ENCODE measurements at places on chromosomes 7 and 10.
A peak's percentile ranks its signal among the peaks of the same experiment; 100 is the strongest.

DNA sequence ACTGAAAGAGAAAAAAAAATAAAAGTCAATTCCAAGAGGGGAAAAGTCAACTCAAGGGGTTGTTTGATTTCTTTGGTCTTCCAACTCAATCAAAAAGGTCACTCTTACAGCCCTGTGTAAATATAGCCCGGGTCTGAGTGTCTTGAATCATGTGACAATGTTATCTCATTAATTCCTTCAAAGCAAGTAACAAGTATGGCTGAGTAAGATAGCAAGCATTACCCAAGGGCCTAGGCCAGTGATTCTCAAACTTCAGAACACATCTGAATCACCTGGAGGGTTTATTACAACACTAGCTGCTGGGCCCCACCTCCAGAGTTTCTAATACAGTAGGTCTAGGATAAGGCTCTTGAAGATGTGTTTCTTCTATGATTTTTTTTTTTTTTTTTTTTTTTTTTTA lies 125.0 kb downstream of the PRLHR start:
- DNase-seq: no peak

- DNase-seq: no peak
Observed at GRCh38 chr7:54796150-54796549, 37.1 kb upstream of the SEC61G start.

- DNase-seq: no peak
Observed at GRCh38 chr10:78868456-78868855, 200.3 kb upstream of the ZMIZ1 start.

- DNase-seq: no peak
Observed at GRCh38 chr7:28891192-28891875, 66.8 kb downstream of the TRIL start.

GRCh38 chr7:50197549-50197948 lies 104.5 kb upstream of the ZPBP start:
- DNase-seq: no peak

GRCh38 chr10:131049016-131049415 lies 262.5 kb downstream of the TCERG1L start:
- no peak for DNase-seq

DNA sequence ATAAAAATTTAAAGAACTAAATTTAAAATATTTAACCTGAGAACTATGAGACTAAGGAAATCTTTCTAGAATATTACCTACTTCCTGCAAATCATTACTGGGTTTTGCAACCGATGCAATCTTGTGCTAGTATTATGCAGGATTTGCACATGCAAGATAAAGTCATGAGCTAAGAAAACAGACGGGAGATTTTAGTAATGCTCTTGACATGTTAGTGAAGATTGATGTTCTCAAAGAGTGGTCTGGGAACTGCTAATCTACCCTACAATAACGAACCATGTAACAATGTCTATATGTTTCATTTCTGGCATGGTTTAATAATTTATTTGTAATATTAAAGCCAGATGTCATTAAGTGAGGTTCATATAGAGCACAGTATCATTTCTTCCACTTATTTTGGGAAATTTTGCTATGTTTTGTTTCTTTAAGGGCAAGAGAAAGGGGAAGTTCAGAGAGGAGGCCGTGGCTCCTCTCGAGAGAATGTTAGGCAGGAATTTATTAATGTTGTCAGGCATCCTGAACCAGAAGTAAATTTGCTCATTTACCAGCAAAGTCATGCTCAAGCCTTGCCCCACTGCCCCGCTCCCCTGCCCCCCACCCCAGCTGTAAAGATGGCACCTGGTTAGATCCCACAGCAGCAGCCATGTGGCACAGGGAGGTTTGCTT lies 22.8 kb downstream of the LRRC17 start:
- no peak for DNase-seq

- no peak for DNase-seq
Observed at GRCh38 chr7:92781117-92781720, 55.2 kb downstream of the CDK6 start.

DNA sequence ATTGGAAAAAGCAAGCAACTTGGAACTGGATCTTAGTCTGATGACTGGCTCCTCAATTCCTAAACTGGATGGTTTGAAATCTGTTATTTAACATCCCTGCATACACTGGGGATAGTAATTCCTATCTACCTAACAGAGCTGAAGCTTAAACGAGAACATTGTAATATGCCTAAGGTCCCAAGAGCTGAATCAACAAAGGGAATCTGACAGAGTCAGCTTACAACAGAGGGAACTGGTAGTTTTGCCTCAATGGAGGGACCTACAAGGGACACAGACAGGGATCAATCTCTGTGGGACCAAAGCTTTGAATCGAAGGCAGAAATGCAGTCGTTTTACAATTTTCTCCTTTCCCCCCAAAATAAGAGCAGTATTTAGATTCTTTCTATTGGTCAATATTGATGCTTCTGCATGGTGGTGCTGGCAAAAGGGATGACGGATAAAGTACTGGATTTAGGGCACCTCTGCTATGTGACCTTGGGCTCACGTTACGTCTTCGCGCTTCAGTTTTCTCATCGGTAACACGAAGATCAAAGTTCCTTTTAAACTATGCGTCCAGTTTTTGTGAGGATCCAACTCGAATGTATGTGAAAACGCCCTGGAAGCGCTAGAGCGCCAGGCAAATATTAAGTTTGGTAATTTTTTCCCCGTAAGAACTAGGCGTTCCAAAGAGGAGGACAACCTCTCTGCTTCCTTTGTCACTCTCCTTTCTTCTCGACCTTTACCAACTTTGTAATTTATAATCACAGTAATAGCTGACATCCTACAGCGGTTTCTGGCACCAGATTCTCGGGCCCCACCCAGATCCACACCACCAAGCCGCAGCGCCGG lies 1.1 kb downstream of the ACTR1A start:
- no peak for DNase-seq

GRCh38 chr10:43196131-43196980 lies 58.1 kb downstream of the CSGALNACT2 start:
- no peak for DNase-seq

DNA sequence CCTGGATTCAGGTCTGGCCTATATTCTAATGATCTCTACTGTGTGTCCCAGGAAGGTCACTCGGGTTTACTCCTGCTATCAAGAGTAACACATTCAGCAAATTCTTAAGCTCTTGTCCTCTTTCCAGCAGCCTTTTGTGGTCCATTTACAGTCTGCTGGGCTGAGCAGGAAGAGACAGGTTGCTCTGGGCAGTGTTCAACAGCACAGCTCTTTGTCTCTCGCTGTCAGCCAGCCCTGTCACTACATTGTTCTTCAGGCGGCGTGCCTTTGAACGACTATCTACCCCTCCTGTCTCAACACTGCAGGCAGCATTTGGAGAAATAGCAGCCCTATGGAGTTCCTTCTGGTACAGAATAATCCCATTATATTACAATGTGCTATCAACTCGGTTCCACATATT lies 192.2 kb upstream of the TBX20 start:
- DNase-seq: no peak

DNA sequence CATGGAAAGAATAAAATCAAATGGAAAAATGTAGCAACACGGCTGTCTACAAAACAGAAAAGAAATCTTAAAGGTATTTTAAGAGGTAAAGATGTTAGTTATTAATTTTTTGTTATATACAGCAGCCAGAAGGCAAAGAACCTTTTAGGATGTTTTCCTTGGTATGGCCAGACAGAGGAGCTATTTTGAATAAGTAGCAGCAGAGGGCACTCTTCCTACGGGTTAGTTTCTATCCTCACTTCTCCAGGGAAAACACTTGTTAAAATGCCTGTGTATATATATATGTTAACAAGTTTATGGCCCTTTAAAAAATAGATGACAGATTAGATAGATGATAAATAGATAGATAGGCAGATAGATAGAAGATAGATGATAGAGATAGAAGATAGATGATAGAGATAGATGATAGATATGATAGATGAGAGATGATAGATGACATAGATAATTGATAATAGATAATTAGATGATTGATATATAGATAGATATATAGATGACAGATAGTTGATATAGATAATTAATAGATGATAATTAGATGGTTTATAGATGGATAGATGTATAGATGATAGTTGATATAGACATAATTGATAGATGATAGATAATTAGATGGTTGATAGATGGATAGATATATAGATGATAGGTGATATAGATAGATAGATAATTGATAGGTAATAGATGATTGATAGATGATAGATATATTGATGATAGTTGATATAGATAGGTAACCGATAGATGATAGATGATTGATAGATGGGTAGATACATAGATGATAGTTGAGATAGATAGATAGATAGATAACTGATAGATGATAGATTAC lies 57.8 kb upstream of the WIPF3 start:
- DNase-seq: no peak

DNA sequence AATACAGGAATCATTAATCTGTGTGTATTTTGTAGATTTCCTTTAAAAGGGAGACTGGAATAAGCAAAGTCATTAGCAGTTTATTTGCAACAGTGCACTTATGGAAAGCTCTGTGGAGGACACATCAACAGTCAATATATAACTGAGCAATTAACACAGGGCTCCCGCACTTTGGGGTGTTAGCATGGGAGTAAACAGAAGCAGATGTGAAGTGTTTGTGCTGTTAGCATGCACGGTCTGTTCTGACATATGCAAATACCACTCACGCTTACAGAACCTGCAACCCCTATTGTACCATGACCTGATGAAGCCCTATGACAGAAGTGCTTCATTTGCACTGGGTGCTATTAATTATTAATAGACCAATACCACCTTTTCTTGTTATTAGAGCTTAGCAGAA lies 118.9 kb downstream of the PPP1R3A start:
- DNase-seq: no peak

DNA sequence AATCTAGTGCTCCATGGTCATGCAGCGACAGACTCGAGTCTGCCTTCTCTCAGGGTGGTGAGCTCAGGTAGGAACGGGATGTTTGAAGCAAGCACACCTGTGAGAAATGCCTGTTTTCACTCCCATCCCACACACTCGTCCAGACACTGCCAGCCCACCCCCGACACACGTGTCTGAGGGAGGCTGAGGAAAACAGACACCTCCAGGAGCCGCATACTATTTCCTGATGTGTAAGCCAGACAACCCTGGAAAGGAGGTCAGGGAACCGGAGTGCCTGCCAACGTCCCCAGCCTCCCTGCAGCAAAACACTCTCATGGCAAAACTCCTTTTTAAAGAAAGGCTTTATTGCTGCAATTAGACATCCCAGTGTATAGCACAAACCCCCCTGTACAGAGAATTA lies 80.2 kb downstream of the ALOX5 start:
- DNase-seq: no peak

DNA sequence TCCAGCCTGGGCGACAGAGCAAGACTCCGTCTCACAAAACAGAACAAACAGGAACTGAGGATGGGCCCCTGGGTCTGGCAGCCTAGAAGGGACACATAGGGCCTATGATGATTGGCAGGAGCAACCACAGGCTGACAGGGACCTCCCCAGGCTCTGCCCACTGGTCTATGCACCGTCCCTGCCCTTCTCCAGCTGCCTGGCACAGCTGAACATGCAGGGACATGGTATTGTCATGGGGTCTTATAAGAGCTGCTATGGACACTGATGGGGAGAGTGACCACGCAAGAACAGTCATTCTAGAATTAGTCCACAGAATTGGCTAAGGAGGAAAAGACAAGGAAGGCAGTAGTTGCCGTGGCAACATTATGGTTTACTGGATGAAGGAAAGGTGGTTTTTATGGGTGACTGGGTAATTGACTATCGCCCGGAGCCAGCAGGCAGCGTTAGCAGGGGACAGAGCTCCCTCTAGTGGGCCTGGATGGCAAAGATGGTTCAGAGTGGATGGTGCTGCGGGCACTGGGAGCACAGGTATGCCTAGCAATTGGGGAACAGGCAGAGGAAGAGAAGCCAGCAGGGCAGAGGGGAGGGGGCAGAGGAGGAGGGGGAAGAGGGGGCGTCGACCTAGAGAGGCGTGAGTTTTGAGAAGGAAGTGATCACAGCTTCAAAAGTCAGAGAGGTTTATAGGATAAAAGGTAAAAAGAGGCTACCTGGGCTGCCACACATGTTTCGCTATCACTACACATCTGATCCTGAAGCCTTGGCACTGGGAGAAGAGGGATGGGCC lies 7.8 kb upstream of the TRIM56 start:
- DNase-seq: peak; percentile 68

- no peak for DNase-seq
Observed at GRCh38 chr10:33858326-33858725, 523.9 kb upstream of the NRP1 start.

DNA sequence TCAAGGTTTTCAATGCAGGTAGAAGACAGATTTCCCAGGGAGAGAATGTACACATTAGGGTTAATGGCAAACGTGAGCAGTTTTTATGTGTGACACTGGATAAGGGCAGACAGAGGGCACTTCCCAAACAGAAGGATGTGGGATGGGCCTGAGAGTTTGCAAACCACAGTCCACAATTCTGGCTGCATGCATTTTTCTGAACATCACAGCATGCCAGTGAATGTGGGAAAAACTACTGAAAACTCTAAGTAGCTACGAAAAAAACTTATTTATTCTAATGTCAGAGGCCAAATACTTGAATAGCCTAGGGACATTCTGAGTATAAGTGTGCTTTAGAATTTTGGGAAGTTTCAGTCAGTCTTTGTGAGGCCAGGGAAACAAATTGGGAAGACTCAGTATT lies 145.9 kb downstream of the NRCAM start:
- no peak for DNase-seq

DNA sequence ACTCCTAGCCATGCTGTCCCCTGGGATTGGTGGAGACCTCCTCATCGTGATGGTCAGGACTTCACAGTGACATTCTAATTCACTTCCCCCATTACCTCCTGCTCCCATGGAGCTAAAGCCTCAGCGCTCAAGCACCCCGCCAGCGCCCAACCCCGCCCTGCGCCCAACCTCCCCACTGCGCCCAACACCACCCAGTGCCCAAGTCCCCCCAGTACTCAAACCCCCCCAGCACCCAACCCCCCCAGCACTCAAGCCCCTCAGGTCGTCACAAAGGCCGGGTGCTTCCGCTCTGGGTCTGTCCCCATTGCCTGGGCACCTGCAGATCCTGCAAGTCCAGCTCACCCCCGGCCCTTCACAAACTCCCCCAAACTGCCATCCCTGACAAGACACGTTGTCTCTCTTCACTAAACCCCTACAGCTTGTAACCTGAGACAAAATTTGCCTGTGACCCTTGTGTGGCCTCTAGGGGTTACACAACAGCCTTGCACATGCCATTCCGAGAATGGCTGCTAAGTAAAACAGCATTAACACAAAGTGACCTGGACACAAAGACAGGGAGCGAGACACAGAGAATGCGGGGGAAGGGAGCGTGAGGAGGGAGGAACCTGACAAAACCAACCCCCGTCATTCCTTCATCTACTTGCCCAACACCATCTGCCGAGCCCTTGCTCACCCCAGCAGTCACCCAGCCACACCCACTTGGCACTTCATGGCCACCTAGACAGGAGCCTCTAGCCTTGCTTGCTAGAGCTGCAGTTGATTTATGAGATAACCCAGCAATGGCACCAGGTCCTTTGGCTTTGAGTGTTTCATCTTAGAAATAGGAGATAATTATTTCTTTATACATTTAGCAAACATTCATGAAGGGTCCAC lies 107.8 kb downstream of the ADARB2 start:
- DNase-seq: no peak

GRCh38 chr7:144908943-144909556 lies 73.2 kb upstream of the TPK1 start:
- DNase-seq: no peak

GRCh38 chr10:125985557-125986240 lies 89.3 kb downstream of the FANK1 start:
- no peak for DNase-seq

- DNase-seq: no peak
Observed at GRCh38 chr7:140771826-140772225, 75.3 kb downstream of the NDUFB2 start.

Measured in activated CD8-positive, alpha-beta memory T cell treated with anti-CD3 and anti-CD28 coated beads for 1 hour (primary cell).